ENCODE measurements at places on chromosomes 16 and 17.

DNA sequence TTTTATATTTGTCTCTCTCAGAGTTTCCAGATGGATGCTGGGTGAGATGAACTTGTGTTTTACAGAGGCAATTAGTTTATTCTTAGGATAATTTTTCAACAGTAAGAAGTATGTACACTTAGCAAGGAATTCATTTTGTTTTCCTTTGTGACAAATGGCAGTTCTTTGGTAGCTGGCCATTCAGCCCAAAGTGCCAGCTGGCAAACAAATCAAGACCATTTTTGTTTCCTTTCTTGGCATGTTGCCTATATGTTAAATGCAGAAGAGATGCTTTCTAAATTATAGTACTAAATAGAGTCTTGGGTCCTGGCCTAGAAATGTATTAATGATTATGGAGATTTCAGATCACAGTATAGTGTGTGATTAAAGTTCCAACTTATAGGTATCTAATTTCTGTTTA lies 337.1 kb downstream of the CNTNAP4 start:
- DNase-seq, result no peak

DNA sequence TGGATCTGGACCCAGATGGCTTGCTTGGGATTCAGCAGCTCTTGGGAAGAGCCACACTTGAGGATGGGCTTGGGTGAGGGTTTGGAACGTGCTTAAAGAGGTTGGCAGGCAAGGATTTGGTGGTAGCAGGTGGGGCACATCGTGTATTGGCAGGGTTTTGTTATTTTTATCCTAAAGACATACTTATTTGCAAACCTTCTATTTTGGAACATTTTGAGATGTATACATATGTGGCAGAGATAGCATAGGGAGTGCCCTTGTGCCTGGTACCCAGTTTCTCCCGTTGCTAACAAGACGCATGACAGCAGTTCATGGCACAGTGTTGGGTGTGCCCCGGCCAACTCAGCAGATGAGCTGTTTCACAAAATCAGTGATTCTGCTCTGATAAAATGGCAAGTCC lies 9.1 kb downstream of the BANP start:
- DNase-seq, result no peak

- no peak for DNase-seq
Measured at GRCh38 chr16:58176608-58177352, 21.1 kb downstream of the CSNK2A2 start.

- DNase-seq, result no peak
Measured at GRCh38 chr17:72898725-72899124, 193.8 kb downstream of the SLC39A11 start.

DNA sequence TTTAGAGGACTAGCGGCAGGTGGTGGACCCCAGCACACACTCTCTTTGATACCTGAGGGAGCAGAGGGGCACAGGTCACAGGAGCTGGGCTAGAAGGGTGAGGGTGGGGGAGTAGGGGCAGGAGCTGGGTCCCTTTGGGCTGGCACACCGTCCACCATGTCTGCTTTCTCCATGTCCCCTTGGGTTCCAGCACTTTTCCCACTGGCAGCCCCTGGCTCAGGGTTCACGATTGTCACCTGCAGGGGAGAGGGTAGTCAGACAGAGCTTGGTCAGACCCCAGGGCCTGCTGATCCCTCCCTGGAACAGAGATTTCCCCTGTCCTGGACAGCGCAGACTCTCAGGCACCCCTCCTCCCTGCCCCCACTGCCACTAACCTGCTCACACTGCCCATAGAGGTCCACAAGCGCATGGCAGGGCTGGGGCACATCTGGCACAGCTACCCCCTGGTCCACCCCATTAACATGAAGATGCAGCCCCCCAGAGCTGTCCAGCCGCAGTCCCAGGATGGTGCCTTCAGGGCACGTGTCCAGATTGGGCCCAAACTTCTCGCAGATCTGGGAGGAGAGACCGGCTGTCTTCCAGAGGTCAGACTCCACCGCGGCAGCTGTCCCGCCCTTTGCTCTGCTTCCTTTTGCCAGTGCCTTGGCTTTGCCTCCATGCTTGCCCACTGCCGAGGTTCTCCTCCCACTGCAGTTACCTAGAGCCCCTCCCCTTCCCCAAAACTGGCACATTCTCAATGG lies 3.1 kb upstream of the GPS2 start:
- no peak for DNase-seq

GRCh38 chr17:81651692-81652091 lies 4.7 kb downstream of the PDE6G start:
- peak; percentile 46 for DNase-seq

Measured in smooth muscle cell of the brain vasculature (primary cell).